ENCODE measurements at places on chromosomes 16 and 17. TPM values are rescaled to one million over a fixed set of nuclear protein-coding genes. Genes with fewer than 3 reads are reported as not detected.

The NGFR gene
- polyA plus RNA-seq, result 63.1 TPM

The PTX4 gene
- polyA plus RNA-seq, result 0.41 TPM

The FAM171A2 gene
- 34.7 TPM for polyA plus RNA-seq

The FASN gene
- polyA plus RNA-seq, result 28.0 TPM

The PSMC3IP gene
- polyA plus RNA-seq, result 8.1 TPM

The SPATA32 gene
- polyA plus RNA-seq, result not detected

The CDK5R1 gene
- 11.8 TPM for polyA plus RNA-seq

The CLEC18B gene
- 2.3 TPM for polyA plus RNA-seq

The SLC5A10 gene
- polyA plus RNA-seq, result 0.14 TPM

The SLC47A2 gene
- polyA plus RNA-seq, result 0.15 TPM

DNA sequence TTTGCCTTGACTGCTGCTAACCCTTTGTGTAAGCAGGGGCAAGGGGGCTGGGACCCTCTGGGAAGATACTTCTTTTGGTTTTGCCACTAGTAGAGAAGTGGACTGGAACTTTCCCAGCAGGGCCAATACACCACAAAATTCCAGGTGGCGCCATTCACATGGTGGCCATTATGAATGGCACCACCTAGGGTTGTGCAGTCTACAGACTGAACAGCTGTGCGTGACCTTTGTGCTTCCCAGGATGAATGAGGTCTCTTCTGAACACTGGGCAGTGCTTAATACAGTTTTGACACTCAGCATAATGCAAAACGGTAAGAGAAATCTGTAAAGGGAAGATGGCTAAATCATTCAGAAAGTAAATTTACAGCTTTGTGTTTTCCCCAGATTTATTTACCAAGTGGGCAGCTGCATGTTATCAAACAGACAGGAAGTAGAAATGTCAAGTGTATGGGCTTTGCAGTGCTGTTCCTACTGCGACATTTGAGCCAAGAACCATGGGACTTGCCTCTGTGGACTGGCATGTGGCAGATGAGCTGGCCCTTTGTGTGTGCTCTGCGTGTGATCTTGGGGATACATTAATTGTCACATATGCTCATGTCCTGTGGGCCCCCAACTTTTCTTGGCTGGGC lies 9.2 kb downstream of the SYT17 start:
- no peak for DNase-seq

DNA sequence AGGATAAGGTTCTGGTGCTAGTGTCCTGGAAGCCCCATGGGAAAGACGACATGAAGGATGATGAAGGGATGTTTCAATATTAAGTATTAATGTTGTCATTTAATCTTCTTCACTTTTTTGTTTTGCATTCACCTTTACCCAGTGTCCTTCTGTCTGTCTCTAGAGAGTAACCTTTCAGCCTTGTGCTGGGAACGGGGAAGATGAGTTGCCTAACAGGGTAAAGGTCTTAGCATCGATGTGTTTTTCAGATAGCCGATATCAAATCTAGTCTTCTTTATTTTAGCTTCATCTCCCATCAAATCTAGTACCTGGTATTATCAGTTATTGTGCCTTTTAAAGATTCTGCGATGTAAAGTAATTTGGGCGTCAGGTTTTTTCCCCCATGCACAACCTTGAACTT lies 125.4 kb downstream of the BCAS3 start:
- no peak for DNase-seq

DNA sequence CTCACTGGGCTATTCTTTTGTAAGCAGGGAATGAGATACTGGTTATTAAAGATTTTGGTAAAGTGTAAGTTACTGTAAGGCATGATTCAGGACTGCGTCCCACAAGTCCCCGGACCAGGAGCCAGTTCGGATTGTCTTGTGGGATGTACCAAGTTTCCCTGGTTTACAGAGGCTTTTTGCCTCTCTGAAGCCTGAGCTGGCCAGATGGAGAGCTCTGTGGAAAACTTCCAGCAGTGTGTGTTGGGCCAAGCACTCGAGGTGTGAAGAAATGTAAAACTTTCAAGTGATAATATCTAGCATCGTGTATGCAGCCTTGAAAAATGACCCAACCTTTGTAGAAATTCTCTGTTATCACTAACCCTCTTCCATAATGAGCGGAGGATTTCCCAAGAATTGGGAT lies 2.4 kb downstream of the EPN2 start:
- DNase-seq, result no peak

DNA sequence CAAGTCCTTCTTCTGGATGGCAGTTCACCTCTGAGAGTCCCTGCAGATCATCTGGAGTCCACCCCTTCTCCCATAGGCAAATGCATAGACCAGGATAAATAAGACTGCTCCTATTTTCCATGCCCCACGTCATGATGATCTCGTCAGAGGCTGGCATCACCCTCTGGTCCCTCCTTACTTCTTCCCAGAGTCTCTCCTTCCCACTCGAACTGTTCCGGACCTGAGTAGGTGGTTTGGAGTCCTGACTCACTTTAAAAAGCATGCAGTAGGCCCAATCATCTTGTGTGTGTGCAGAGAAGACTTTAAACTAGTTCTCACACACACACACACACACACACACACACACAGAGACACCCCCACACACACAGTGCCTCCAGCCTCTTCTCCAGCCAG lies 72.0 kb downstream of the SOX9 start:
- no peak for DNase-seq

GRCh38 chr17:42407289-42407836 lies 15.7 kb downstream of the CAVIN1 start:
- DNase-seq, result no peak

GRCh38 chr16:5215901-5216300 lies 118.3 kb upstream of the EEF2KMT start:
- no peak for DNase-seq

DNA sequence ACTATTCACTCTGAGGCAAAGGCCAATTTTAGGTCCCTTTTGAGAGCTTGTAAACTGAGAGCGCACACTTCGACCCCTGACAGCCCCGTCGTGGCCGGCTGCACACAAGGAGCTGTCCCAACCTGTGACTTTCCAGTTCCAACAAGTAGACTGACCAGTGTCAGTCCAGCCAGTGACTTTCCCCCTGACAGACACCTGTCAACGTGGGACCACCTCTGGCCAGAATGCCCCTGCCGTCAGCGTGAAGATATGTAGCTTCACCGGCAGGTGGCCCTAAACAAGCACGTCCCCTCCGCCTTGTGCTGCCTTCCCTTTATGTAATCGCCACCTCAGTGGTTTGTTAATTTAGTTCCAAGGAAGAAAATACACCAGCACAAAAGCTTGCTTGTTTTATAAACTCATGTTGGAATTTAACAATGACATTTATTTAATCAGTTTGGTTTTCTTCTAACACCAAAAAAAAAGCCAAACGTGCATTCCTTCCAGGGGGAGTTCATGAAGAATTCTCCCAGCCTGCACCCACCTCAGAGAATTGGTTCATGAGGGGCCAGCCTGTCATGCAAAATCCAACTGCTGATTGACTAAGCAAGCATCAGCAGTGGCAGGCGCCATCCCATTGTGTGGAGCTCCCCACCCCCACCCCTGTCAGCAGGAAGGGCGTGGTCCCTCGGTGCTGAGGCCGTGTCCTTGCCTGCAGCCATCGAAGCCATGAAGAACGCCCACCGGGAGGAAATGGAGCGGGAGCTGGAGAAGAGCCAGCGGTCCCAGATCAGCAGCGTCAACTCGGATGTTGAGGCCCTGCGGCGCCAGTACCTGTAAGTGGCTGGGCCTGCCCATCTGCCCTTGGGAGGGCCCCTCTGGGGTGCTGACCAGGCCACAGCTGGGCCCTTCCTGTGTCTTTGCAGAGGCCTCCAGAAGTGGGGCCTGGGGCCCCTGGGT lies 33.9 kb downstream of the PLD6 start:
- DNase-seq, result no peak

- no peak for DNase-seq
These were observed 298.4 kb upstream of the SALL1 start for GRCh38 chr16:51449441-51449840.

GRCh38 chr16:86517652-86518258 lies 7.4 kb downstream of the FOXF1 start:
- peak; percentile 56 for DNase-seq

GRCh38 chr16:50947826-50948225 lies 203.2 kb downstream of the SALL1 start:
- DNase-seq, result no peak

GRCh38 chr17:79401704-79402674 lies 208.9 kb downstream of the RBFOX3 start:
- no peak for DNase-seq

DNA sequence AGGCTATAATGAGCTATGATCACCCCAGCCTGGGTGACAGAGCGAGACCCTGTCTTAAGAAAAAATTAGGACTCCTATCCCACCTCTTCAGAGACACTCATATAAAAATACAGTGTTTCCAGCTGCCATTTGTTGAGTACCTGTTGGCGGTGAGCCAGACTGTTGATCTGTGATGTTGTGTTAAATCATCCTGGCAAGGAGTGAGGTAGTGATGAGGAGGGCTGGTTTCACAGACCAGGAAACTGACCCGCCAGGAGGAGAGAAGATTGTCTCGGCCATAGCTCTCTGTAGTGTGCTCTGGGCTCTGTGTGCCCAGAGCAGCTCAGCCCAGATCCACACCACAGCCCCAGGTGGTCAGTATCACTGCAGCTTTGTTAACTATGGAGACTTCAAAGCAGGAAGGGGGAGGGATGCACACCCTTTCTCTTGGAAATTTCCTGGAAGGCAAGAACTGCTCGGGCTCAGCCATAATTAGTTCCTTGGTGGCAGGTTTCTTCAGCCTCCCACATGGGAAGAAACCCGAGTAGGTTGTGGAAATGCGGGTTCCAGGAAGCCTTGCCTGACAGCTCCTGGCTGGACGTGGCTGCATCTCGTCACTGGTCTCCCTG lies 343.0 kb downstream of the SNX29 start:
- DNase-seq, result no peak

GRCh38 chr17:4497101-4497824 lies 1.4 kb upstream of the SPNS2 start:
- no peak for DNase-seq

GRCh38 chr17:35795007-35795870 lies at the start of gene MMP28:
Gene MMP28, minus strand, starts transcription at chr17:35795641. Its CDS starts 264 bp downstream, at chr17:35795377.
- no peak for DNase-seq

- no peak for DNase-seq
These were observed 25.6 kb downstream of the SOX9 start for GRCh38 chr17:72146371-72146770.

DNA sequence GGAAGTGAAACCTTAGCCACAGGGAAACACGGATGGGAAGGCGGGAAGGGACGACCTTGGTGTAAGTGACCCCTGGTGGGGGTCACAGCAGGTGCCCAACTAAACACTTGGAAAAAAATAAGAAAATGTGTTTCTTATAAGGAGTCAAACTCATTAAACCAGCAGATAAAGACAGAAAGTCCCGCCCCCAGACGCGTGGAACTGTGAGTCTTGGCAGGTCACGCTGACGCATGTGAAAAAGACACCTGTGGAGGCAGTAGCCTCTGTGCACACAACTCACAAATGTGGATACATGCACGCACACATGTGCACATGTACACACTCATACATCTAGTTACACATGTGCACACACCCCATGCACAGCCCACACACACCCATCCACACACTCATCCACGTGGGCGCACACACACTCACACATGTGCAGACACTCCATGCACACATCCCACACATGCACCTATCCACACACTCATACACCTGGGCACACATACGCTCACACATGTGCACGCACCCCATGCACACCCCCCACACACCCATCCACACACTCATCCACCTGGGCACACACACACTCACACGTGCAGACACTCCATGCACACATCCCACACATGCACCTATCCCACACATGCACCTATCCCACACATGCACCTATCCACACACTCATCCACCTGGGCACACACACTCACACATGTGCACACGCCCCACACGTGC lies 432.4 kb downstream of the SOX9 start:
- no peak for DNase-seq

DNA sequence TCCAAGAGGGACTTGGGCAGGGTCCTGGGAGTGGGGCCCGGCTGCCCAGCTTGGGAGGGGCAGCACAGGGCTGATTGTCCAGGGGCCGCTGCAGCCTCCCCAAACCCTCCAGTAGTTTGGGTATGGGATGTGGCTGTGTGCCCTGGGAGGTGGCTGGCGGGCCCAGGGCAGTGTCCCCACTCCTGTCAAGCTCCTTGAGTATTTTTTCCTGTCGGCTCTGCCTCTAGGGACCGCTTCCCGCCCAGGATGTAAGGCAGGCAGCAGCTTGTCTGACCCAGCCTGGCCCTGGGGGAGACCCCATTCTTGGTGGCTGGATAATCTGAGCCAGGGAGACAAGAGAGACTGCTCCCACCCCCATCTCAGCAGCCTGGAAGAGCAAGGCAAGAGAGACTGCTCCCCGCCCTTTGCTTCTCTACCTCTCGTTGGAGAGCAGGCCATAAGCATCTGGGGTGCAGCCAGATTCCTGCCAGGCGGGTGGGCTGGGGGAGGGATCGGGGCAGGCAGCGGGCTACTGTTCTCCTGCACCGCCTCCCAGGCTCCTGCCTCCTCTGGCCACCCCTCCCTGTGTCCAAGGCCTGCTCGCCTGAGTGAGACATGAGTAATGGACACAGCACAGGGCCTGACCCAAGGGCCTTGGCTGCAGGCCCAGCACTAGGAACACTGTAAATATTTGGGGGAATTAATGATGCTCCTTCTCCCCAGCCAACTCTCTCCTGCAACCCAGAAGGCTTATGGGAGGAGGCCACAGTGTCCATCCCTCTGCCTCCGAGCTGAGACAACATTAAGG lies 18.4 kb upstream of the ITGA3 start:
- no peak for DNase-seq

GRCh38 chr17:6608321-6608720 lies 32.2 kb downstream of the KIAA0753 start:
- no peak for DNase-seq

GRCh38 chr17:47621293-47622179 lies 28.2 kb upstream of the KPNB1 start:
- DNase-seq, result no peak

DNA sequence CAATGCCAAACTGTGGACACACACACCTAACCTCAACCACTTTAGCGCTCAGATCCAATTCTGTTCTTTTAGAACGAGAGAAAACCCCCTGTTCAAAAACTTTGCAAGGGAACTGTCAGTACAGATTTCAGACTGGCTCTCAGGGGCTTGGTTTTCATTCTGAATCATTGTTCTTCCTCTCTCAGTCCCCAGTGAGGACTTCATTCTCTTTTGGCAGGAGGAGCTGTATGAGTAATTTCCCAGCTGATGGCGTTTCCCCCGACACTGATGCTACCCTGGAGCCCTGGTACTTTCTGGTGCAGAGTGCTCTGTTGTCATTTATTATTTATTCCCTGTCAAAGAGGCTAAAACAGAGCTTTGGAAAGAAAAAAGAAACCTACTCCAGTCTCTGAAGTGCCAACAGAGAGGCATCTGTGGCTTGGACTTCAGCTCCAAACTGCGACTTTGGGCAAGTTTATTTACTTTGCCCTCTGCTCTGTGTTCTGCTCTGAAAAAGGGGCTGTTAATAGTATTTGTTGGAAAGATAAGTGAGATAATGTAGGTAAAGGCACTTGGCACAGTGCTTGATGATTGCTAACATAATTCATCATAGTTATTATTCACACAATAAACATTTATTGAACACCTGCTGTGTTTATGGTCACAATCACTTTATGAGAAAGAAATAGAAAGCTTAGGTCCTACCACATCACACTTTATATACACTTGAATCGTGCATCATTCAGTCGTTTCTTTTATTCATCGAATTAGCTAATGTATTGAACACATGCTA lies 28.3 kb downstream of the ETV4 start:
- DNase-seq, result no peak

- no peak for DNase-seq
These were observed 71.6 kb upstream of the ALOX12 start for GRCh38 chr17:6924208-6924607.

- DNase-seq, result no peak
These were observed 111.3 kb downstream of the TRIM37 start for GRCh38 chr17:58995247-58995940.

Data from muscle of arm (tissue), 14 donors.